NCI-H1694 (cell line): ENCODE measurements at places on chromosomes 1 and 21.

- DNase-seq, result no peak
Measured at GRCh38 chr1:178541829-178542553, 29.1 kb downstream of the TEX35 start.

- no peak for DNase-seq
Measured at GRCh38 chr1:158931055-158931737, at the start of gene PYHIN1. PYHIN1 (plus strand) TSS chr1:158931552; CDS start chr1:158936911, 5,359 bp downstream.

GRCh38 chr21:46517361-46517760 is 58.7 kb downstream of the DIP2A start:
- DNase-seq, result no peak

GRCh38 chr1:46659307-46659870 is 8.8 kb downstream of the ATPAF1 start:
- no peak for DNase-seq

GRCh38 chr1:11924334-11925195 is 1.7 kb downstream of the KIAA2013 start:
- DNase-seq, result no peak

GRCh38 chr21:28516991-28517592 is 475.6 kb downstream of the LTN1 start:
- DNase-seq, result peak; percentile 54

- DNase-seq, result no peak
Measured at GRCh38 chr21:39673736-39674135, 61.0 kb downstream of the B3GALT5 start.

DNA sequence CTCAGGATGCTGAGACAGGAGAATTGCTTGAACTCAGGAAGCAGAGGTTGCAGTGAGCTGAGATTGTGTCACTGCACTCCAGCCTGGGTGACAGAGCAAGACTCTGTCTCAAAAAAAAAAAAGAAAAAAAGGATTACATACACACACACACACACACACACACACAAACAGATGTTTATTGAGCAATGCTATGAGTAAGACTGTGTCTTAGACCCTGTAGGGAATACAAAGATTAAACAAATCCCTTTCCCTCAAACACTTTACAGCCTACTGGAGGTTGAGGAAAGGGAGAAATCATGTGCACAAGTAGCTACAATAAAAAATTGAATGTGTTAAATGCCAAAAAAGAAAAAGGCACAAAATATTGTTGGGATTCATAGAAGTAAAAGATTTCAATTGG is 58.1 kb downstream of the RPAP2 start:
- no peak for DNase-seq

- no peak for DNase-seq
Measured at GRCh38 chr1:26696654-26697430, 1.0 kb downstream of the ARID1A start.

DNA sequence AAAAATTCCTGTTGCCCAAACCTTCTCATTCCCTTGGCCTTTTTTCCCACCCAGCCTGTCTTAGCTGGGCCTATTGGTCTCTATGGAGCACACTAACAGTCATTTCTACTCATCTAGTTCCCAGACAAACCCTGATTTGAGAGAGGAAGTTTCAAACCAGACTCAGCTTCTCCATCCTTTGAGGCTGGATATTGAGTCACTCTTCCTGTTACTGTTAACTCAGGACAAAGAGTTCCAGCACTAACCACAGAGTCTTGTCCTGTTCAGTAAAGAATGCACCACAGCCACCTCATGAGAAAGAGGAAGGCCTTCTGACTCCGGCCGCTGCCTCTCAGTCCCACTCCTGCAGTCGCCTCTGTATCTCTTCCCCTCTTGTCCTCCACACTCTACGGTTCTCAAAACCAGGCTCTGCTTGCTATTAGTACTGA is 137.8 kb downstream of the PTPRC start:
- DNase-seq, result no peak

- no peak for DNase-seq
Measured at GRCh38 chr1:213899413-213899812, 88.4 kb upstream of the PROX1 start.

DNA sequence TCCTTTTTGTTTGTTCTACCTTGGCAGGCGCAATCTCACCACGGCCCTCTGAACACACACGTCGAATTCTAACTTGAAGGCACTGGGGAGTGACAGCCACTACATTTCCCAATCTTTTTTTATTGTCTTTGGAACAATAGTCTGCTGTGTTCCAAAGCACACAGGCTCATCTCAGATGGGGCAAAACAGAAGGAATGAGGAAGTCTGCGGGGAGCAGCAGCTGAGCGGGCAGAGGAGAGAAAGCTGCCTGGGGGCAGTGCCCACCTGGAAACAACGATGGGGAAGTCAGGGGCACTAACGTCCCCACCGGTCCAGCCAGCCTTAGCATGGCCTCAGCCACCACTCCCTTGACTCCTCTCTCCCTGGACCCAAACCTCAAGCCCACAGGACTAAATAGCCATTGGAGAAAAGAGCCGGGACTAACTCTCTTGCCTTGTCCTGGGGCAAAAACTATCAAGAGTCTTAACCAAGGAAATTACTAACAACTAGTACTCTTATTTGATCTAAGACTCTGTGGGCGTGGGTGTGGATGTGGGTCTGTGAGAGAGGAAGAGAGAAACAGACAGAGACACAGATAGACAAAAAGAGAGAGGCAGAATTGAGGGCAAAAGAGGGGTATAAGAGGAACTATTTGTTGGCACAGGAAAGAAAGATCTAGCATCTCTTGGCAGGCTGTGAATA is 34.2 kb downstream of the SYF2 start:
- DNase-seq, result no peak

- no peak for DNase-seq
Measured at GRCh38 chr1:235571482-235571881, 67.2 kb upstream of the B3GALNT2 start.

- DNase-seq, result no peak
Measured at GRCh38 chr1:14739082-14739832, 140.8 kb downstream of the KAZN start.

GRCh38 chr21:36783612-36784374 is 84.9 kb downstream of the SIM2 start:
- no peak for DNase-seq

- no peak for DNase-seq
Measured at GRCh38 chr1:12098786-12099185, 35.7 kb downstream of the TNFRSF8 start.

DNA sequence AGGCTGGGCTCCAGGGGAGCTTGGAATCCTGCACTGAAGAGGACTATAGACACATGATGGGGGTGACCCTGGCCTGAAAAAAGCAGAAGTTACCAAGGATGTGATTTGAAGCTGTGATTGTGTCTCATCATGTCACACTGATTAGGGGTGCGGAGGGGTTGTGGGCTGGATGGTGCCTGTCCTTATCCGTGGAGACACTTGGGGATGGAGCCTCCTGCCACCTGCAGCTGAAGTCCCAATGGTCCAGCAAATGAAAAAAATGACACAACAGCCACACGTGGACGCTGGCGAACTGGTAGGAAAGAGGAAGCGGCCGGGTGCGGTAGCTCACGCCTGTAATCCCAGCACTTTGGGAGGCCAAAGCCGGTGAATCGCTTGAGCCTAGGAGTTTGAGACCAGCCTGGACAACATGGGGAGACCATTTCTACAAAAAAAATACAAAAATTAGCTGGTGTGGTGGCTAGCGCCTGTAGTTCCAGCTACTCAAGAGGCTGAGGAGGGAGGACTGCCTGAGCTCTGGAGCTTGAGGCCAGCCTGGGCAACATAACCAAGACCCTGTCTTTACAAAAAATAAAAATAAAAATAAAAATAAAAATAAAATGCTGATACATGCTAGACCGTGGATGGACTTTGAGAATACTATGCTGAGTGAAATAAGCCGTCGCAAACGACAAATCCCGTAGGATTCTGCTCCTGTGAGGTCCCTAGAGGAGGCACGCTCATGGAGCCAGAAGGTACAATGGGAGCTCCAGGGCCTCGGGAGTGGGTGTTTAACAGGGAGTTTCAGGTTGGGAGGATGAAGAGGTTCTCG is 838 bp upstream of the IBA57 start:
- no peak for DNase-seq

DNA sequence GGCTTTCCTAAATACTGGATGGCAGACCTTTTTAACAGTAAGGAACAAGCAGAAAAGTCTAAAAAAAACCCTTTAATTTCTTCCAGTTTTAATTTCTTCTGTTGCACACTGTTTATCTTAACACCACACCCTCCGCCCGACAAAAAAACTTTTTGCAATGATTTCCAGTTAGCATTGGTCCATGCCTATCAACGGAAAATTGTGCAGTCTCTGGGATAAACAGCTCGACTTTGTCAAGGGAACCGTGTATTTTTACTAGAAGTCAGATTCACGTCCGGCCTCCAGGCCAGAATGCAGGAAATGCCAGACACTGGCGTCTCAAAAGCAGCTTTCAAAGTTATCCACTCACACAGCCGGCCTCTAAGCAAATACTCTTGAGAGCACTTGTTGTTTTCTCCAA is 378 bp upstream of the NUP210L start:
- no peak for DNase-seq

DNA sequence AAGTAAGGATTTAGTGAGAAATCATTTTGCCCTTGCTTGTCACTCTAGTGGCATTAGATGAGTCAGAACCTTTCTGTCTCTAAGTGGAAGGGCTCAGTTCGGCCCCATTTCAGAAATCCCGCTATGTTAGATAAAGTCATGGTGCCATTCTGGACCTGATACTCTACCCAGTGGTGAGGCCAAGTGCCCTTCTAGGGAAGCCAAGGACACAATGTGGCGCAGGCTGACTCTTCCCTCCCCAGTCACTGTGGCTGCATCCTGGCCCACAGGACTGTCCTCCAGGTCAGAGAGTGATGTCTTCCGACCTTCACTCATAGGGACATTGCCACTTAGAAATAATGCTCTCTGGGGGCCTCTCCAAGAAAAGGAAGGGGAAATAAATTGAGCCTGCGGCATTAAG is 48.3 kb upstream of the MTR start:
- no peak for DNase-seq

GRCh38 chr1:63819795-63820194 is 46.0 kb downstream of the ROR1 start:
- DNase-seq, result no peak

GRCh38 chr1:79113836-79114235 is 107.3 kb upstream of the ADGRL4 start:
- no peak for DNase-seq

DNA sequence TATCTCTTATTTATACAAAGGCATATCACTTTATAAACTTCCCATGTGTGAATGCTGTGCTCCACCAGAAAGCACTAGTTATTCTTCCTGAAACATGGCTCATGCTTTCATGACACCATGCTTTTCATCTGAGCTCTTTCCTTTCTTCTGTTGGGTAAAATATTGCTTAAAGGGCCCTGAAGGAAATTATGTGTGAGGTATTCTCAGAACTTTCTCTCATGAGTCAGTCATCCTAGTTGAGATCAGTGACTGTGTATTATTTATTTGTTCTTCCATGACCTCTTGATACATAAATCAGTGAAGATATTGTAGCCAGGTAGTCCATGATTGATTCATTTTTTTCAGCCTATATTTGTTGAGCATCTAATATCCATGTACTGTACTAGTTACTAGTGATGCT is 54.8 kb downstream of the CYP2J2 start:
- DNase-seq, result no peak

- DNase-seq, result peak; percentile 13
Measured at GRCh38 chr1:204072931-204073836, at the start of gene SOX13. SOX13 (plus strand) TSS chr1:204073115; CDS start chr1:204112916, 39,801 bp downstream.

GRCh38 chr1:47555841-47556560 is 118.2 kb downstream of the FOXD2 start:
- DNase-seq, result no peak

- DNase-seq, result no peak
Measured at GRCh38 chr1:166017395-166017794, 149.4 kb downstream of the FAM78B start.

- DNase-seq, result no peak
Measured at GRCh38 chr1:112457955-112458354, 50.8 kb upstream of the WNT2B start.

DNA sequence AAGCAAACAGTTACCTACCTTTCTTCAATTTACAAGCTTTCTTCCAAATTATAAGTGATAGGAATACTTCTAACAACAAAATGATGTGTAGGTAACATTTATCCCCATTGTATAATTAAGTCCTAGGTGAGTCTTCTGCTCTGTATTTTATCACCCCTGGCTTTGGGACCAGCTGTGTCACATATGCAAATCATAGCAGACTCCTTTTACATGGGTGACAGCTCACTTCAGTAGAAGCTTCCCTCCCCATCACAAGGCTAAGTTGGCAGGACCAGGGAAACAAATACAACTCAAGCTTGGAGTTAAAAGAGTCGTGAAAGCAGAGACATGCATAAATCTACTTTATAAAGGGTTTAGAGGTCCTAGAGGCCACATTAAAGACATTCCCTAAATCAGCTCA is 121.1 kb upstream of the RUNX1 start:
- no peak for DNase-seq

DNA sequence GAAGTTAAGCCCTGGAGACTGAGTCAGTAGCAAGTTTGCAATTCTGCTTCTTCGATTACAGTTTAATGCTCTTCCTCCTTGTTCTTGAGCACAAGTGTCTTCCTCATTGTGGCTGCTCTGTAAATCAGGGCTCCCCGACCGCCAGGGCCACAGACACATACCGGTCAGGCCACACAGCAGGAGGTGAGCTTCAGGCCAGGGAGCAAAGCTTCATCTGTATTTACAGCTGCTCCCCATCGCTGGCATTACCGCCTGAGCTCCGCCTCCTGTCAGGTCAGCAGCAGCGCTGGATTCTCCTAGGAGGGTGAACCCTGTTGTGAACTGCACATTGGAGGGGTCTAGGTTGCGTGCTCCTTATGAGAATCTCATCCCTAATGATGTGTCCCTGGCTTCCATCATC is 1.7 kb upstream of the TRAPPC10 start:
- DNase-seq, result no peak

- DNase-seq, result no peak
Measured at GRCh38 chr1:183632964-183633363, 2.6 kb downstream of the ARPC5 start.

DNA sequence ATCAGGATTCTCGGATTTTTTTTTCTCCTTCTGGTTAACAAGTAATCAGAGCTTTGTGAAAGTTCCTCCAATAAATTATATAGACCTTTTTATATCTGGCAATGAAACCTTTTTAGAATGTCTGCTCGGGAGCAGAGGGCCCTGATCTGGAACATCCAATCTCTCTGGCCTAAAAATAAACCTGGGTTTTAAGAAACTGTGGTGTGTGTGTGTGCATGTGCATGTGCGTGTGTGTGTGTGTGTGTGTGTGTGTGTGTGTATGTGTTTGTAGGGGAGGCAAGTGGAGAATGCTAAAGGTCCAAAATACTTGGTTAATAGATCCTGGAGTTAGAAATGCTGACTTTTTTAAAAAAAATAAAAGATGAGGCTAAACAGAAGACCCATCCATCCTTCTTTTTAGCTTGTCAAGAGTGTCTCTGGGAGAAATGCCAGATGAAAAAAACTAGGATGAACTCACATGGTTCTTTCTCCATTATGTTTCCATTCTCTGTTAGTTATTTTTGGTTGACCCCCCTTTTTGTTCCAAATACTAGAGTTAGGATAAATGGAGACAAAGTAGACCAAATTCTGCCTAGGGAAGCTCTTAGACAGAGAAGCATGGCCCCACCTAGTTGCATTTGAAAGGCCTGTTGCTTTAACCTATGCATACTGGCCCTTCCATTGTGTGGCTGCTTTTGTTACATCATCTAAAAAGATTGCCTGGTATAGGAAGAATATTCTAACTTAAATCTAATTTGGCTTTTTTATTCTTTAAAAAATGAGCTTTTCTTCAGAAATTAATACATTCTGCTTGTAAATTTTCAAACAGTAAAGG is 175.9 kb downstream of the PAPPA2 start:
- DNase-seq, result no peak
